ENCODE measurements at places on chromosomes 2 and 18.

- no peak for DNase-seq
These were observed 54.4 kb downstream of the SCN3A start for GRCh38 chr2:165149439-165149838.

- no peak for DNase-seq
These were observed 64.8 kb downstream of the CDCA7 start for GRCh38 chr2:173419506-173419905.

DNA sequence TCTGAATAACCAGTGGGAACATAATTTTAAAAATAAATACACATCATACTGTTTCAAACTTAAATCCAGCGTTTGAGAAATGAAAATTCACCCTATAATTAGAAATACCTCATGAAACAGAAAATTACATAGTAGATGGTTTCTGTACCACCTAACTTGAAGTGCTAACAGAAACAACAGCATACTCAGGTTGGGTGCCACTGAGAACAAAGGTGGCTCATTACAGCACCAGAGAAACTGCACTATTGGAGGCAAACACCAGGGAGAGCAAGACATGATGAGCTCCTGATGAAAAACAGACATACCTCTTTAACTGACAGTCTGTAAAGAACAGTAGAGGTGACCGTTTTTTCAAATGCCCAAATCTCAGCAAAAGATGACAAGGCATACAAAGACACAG is 12.6 kb downstream of the SULT1C4 start:
- no peak for DNase-seq

GRCh38 chr2:239444626-239445577 is 44.1 kb upstream of the HDAC4 start:
- DNase-seq = no peak

GRCh38 chr18:22734105-22734661 is 198.9 kb upstream of the RBBP8 start:
- DNase-seq = no peak

GRCh38 chr18:32450874-32451273 is 19.8 kb downstream of the GAREM1 start:
- no peak for DNase-seq

DNA sequence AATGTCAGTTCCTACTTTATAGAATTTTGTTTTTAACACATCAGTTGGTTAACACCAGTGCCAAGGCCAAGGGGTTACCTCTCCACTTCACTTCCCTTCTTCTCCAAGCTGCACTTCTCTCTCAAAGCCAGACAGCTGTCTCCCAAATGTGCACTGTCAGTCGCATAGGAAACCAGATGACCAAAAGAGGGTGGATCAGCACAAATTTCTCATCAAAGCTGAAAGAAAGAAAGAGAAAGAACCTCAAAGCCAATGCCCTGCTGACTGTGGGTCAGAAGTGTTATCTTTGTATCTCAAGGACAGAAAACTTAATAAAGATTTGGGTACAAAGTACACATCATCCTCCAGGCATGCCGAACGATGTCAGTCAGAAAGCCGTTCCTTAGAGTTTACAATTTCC is 32.2 kb downstream of the SPATS2L start:
- DNase-seq = no peak
